Stimulated activated CD8-positive, alpha-beta memory T cell treated with anti-CD3 and anti-CD28 coated beads, Interleukin-4, amount 100 ng/mL, for 1 hour (primary cell): ENCODE measurements at places on chromosomes 2 and 18.

- DNase-seq, result no peak
Measured at GRCh38 chr18:46152436-46152807, 48.2 kb downstream of the HAUS1 start.

- no peak for DNase-seq
Measured at GRCh38 chr2:20431772-20432171, 15.1 kb upstream of the RHOB start.

- DNase-seq, result no peak
Measured at GRCh38 chr2:65092791-65093190, 36.6 kb downstream of the CEP68 start.

- DNase-seq, result peak; percentile 47
Measured at GRCh38 chr2:241309684-241310117, 5.8 kb downstream of the HDLBP start.

GRCh38 chr18:48923746-48924629, 26.8 kb downstream of the SMAD7 start:
- no peak for DNase-seq

DNA sequence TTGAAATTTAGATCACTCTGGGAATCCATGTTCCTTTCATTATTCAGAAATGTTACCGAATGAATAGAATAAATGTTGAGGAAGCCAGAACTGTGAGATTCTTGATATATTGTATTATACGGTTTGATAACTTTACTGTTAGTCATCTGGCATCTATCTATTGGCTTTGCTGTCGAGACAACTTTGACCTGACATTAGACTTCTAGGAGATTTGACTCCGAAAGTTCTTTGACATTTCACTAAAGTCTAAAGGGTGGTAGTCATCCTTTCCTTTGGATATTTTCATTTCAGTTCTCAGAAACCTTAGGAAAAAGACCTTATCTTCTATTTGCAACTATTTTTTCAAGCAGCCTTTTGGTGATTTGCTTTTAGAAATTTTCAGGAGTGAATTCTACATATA, 1.9 kb downstream of the BMPR2 start:
- DNase-seq, result no peak

- DNase-seq, result no peak
Measured at GRCh38 chr2:209642146-209642820, 129.3 kb upstream of the UNC80 start.

DNA sequence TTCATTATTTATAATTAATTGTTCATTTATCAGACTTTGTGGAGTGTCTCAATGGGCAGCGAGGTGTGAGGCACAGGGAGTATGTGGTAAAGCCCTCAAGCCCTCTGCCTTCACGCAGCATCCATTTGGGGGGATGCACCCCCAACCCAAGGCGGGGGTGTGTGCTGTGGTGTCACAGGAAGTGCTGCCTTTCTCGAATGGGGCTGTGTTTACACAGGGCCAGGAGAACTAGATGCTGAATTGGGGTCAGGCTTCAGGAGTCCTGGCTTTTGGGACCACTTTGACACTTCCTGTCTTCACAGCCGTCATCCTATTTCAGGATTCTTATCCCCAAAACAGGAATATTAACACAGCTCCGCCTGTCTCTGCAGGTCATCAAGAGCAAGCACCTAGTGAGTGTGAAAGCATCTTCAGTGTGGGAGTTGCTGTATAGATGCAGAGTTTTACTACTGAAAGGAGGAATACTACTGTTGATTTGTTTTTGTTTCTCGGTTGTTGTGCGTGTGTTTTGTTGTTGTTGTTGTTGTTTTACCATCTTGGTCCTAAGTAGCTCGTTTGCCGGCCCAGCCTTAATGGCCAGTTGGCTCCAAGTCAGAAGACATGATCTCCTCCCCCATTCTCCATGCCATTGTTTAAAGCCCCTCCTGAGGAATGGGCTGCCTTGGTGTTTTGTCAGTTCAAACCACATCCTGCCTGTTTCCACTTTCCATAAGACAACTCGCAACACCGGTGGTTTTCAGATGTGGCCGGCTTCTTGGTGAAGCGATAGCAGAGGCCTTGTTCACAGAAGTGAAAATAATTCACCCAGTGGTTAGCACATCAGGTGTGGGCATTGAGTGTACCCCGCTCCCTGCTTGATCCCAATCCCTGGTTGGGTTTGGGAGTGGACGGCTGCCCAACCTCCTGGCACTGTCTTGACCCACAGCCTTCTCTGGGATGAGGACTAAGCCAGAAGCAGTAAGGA, 221.3 kb downstream of the BCL2 start:
- peak; percentile 17 for DNase-seq

- no peak for DNase-seq
Measured at GRCh38 chr2:143823876-143824275, 694.7 kb downstream of the ARHGAP15 start.

- DNase-seq, result no peak
Measured at GRCh38 chr2:61816480-61817355, 37.1 kb downstream of the FAM161A start.

DNA sequence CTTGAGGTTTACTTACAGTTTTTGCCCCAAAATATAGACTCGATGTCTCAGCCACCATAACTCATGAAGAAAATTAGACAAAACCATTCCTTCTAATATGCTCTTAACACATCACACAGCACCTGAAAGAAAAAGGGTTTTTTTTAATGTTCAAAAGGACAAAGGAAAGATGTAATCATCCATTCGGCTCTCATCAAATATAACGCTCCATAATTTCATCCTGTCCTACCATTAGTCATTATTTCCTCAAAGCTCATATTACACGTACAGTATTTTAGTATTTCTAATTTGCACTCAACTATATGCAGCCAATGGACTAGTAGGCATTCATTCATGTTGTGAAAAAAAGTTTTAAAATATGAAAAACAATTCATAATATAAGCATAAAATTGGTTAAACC, 24.8 kb downstream of the ESCO1 start:
- no peak for DNase-seq

- no peak for DNase-seq
Measured at GRCh38 chr2:102258025-102258385, 53.4 kb upstream of the IL1RL1 start.

DNA sequence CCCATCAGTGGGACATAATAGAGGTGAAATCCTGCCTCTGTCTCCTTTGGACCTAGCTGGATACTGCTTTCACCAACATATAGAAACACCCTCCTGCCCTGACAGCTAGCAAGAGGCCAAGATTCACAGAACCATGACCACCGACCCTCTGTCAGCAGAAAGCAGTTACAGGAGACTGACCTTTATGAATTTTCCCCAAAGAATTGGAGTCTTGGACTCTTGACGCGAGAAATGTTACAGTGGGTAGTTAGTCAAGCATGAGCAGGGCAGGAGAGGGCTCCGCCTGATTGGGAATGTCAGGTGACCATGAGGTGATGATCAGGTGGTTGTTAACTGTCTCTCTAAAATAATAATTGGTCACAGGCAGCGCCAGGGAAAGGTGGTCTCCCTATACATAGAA, 1002.3 kb downstream of the TDRD15 start:
- DNase-seq, result no peak

GRCh38 chr2:16625201-16625729, 40.4 kb downstream of the CYRIA start:
- no peak for DNase-seq

DNA sequence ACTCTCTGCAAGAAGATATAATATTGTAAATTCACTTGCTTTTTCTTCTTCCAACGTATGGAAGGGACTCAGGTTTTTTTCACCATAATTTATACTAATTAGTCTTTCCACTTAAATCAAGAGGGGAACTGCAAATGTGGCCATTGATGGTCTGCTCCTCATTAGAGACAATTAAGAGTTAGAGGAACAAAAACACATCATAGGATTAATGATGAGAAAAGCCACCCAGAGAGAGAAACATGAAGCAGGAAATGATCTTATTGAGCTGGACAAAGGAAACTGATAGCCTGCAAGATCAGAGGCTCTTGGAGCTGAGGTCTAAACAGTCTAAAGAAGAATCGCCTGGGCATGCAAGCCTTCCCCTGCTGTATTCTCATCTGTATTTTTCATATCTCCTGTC, 151.2 kb upstream of the NRP2 start:
- DNase-seq, result no peak

DNA sequence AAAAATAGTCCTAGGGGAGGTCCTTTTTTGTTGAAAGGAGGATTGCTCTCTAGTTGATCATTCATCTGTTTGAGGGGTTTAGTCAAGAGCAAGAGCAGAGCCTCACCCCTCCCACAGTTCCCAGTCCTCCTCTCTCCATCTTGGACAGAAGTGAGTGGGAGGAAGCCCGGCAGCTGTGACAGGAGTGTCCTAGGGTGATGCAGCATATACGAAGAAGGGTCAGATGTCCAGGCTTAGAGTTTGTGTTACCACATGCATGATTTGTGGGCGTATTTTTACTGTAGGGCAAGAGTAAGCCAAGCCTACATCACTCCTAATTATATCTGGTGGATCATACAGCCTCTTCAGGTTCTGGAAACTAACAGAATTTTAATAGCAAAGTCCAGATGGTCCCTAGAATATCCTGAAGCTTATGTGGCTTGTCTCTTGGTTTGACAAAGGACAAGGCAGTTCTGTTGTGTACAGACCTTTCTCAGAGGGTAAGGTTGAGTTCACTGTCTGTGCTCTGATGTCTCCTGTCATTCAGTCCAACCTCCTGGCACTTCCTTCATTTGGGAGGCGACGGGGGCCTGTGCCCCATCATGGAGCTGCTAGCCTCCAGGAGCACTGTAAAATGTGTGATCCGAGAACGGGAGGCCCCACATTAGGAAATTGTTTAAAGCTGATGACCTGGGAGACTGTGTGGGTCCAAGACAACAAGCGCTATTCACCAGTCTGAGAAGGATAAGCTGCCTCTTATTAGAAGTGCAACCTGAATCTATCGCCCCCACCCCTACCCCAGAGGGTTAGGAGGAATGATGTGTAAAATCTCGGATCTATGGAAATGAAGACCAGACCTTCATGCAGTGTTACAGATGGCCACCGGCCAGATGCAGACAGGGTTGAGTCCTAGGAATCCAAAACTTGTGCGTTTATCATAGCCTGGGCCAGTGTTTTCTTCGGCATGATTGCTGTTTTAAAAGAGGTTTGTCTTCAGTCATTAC, 6.9 kb downstream of the CEP68 start:
- DNase-seq, result no peak

DNA sequence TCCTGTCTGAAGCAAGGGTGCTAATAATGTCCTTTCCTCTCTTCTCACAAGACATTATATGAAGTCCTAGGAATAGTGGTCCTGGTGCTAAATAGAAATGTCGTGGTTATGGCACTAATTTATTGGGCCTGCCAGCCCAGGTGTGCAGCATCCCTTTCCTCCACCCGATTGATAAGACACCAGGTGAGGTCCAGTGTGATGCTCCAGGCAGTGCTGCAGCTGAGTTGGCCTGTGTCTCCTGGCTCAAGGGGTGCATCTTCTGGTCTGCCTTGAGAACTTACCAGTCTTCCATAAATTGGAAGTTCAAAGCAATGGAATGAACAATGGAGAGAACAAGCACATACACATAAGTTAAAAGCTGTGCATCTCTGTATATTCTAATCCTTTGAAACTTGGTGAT, 26.9 kb downstream of the CRIM1 start:
- no peak for DNase-seq

DNA sequence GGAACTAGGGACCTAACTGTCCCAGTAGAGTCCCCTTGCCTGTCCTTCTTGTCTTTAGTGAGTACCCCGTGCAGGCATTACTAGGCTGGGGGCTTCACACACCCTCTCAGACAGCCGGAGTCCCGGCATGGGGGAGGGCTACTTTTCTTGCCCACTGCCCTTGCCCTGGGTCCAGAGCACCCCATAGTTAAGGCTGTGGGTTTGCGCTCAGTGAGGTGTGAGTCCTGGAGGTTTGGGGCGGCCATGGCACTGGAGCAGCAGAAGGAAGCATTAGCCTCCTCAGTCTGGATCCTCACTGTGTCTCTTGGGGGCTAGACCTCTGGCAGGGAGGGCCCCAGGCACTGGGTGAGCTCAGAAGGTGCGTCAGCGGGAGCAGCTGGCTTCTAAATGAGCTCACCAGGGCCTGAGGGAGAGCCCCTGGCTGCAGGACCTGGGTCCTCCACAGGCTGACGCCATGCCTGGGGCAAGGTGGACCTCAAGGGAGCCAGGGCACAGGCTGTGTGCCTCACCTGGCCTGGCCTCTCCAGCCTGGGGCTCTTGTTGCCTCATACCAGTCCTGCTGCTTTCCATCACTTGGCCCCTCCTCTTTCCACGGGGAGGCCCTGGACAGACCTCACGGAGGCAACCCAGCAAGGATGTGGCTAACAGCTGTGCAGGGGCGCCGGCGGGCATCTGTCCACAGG, 27.4 kb downstream of the HS6ST1 start:
- no peak for DNase-seq

DNA sequence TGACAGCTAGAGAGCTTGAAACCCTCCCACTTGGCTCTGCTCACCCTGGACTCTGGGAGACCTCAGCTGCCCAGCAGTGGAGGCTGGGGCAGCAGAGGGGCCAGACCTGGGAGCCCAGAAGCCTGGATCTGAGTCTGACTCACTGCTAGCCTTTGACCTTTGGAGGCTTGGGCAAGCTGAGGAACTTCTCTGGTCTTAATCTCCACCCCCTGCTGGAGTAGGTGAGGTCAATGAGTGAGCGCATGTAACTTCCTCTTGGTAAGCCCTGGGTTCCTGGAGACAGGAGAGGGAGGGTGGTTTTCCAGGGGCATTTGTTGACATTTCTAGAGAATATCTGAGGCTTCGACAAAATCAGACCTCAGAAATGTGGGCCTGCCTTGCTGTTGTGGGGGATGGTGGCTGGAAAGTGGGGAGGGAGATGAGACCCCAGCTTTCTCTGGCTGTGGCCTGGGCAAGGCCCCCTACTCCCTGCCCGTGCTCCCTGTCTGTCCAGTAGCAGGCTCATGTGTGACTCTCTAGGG, 73.0 kb upstream of the YWHAQ start:
- DNase-seq, result no peak

- DNase-seq, result no peak
Measured at GRCh38 chr2:45626387-45627221, 15.5 kb upstream of the SRBD1 start.

GRCh38 chr18:28189400-28190239, 12.7 kb upstream of the CDH2 start:
- DNase-seq, result no peak

DNA sequence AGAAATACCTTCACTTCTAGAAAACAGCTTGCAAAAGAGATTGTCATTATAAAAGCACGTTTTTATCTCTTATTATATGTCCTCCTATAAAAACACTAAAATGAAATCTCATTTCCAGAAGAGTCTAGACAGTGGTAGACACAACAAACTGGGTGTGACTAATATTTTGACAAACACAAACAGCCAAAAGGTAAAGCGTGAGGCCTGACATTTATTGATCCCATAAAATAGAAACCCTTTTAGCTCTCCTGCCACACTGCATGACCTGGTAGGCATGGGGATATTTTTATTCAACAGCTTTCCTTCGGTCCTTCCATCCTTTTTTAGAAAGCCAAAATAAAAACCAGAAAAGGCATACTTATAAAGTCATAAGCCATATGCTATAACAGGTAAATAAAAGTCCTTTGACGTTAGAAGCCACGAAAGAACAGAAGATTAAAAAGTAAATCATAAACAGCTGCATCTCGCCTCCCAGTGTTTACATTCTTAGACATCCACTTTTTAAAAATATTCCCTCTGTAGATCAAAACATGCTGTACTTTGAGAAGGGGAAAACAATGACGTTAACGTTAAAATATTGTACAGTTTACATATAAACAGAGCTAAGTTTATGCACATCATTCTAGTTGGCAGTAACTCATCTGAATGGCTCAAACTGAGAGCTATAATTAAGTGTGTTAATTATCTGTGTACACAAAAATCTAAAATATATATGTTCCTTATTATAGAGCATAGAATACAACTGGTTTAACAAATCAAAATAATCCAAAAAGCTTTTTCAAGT, 44.6 kb downstream of the IRS1 start:
- DNase-seq, result no peak
